Activated CD4-positive, alpha-beta T cell treated with anti-CD3 and anti-CD28 coated beads for 4 hours (primary cell): ENCODE measurements at places on chromosomes 2 and 18.
A peak's percentile ranks its signal among the peaks of the same experiment; 100 is the strongest.

DNA sequence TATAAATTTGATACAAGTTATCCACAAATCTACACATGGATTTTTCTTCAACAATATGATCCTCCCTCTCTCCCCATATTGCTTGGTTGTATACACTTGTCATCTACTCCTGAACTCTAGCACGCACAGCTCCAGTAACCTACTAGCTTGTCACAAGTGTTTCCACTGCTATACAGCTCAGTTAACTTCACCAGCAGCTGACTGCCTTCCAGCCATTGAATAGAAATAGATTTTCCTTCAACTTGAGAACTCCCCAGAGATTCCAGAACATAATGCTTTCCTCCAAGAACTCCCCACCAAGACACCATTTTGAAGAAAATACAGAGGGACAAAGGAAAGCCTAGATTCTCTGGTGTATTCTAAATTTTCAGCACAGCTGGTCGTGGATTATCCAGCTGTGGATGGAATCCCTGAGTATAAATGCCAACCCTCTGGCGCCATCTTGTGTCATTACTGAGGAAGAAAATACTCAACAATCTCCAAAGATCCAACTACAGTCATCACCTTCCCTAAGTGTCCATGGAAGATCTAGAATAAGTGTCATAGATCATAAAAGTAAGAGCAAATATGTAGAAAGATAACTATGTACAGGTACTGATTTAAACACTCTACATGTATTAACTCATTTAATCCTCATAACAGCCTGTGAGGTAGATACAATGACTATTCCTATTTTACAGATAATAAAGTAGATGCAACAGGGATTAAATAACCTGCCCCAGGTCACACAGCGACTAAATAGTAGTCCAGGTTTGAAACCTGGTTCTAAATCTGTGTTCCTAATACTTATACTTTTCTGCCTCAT is 156.7 kb downstream of the ARHGAP28 start:
- no peak for DNase-seq

DNA sequence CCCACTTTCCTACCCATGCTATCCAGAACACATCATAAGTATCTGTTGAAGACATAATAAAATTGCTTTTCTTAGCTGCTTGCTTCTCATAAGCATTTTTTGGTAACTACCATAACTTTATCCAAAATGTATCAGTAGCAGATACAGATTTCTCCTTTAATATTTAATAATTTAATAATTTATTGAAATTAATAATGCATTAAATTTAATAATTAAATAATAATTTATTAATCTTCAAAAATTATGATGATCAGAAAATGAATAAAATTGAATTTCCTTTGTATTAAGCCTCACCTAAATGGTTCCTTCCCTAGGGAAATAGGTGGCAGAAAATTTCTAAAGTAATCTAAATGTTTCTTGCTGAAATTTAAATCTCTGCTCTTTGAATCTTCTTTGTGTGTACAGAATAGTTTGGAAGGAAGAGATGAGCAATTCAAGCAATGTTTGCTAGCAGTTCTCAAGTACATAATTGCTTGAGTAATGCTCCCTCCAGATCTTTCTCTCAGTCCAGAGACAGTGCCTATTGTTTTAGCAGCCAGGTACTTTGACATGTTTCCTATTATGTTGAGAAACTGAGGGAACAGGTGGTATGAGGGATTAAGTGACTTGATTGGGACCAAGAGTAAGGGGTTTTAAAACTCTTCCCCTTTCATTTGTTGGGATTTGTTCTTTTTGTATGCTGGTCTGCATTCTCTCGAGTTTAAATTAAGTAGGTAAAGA is 123.1 kb upstream of the CYP26B1 start:
- DNase-seq: no peak

DNA sequence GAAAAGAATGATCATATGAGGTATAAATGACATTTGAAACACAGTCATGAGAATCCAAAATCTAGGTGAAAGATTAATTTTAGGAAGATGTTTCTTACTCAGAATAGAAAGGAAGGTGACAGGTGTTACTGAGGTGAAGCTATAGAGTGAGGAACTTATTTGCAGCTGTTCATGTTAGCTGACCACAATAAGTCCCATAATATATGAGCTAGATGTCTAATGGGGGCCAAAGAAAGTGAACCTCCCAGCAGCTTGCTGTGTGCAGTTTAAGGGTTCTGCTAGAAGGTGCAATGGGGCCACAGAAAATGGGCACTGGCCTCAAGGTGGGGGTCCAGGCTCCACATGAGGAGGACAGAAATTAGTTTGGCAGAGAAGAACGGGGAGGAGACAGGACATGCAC is 1374.9 kb upstream of the CRIM1 start:
- DNase-seq: no peak

DNA sequence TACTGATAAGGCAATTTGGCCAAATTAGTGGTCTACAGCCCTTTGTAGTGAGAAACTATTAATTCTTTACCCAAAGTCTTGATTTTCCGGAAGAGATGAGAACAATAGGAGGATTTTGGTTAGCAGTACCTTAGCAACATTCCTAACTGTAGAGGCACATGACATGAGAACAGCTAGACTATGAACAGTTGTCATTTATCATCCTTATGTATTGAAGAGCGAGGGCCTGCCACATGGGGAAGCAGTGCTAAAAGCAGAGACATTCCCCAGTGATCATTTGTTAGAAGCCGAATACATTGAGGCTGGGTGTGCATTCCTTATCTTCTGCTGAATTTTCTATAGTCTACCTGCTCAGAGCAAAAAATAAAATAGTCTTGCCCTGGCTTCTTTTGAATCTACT is 65.2 kb downstream of the RBBP8 start:
- no peak for DNase-seq

GRCh38 chr18:13376841-13377351 is 158.3 kb downstream of the LDLRAD4 start:
- peak; percentile 72 for DNase-seq

GRCh38 chr2:172930871-172931255 is 144.8 kb upstream of the MAP3K20 start:
- no peak for DNase-seq

- DNase-seq: no peak
Measured at GRCh38 chr2:127991742-127992141, 36.1 kb downstream of the SAP130 start.

GRCh38 chr2:69764286-69765095 is 22.6 kb downstream of the ANXA4 start:
- DNase-seq: no peak

- no peak for DNase-seq
Measured at GRCh38 chr2:5674026-5674340, 18.2 kb upstream of the SOX11 start.

DNA sequence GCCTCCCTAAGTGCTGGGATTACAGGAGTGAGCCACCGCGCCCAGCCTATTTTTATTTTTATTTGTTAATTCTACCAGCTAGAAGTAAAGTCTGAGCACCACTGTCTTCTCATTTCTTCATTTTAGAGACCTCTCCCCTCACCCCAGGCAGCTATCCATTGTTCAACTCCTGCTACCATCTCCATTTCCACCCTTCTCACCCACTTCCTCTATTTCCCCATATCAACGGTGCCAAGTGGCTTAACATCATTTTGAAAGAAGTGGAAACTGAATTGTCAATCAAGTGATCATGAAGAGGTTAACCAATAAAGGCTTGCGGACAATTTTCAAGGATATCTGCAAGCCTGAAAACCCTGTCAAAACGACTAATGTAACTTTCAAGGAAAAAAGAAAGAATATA is 323.1 kb downstream of the NBAS start:
- no peak for DNase-seq

- DNase-seq: no peak
Measured at GRCh38 chr18:12862467-12862866, 21.6 kb downstream of the PTPN2 start.

DNA sequence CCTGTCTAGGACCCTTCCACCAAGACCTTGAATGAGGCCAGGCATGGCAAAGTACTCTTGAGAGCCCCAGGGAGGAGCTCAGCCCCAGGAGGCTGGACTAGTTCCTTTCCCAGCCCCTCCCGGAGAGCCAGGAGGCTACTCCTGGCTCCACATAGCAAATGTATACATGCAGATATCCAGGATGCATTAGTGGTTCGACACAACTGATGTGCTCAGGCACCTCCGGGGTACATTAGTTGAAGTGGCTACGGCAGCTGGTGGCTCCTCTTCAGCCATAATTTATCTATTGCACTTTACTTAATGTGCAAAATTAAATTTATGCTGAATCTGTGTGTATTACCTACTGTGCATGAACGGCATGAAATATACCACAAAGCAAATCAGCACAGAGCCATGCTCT is 182.8 kb upstream of the MEIS1 start:
- no peak for DNase-seq

DNA sequence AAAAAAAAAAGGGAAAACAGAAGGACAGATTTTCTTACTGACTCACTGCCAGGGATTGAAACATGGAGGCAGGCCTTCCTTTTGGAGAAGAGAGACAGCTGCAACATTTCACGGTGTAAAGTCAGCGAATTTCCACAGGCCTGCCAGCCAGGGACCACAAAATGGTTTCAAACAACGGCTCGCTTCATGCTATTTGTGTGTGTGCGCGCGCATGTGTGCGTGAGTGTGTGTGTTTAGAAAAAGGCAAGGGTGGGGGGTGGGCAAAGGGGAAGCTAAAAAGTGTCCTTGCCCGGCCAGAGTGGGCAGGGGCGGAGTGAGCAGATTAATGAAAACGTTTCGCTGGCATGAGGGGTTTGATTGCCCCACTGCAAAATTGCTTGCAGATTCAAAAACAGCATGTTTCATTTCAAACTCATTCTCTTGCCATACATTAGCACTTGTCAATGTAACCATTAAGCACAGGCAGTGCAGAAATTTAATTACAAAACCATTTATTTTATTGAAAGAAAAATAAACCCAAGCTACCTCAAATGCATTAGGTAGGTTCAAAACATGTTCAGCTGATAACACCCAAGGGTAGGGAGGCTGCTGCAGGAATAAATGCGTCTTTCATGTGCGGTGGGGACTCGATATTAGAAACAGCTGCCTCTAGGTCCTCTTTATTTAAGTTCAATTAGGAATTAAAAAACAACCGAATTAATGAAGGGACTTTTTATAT is 182.1 kb upstream of the SIX2 start:
- no peak for DNase-seq

GRCh38 chr2:133166031-133166430 is 402.2 kb downstream of the NCKAP5 start:
- DNase-seq: no peak

DNA sequence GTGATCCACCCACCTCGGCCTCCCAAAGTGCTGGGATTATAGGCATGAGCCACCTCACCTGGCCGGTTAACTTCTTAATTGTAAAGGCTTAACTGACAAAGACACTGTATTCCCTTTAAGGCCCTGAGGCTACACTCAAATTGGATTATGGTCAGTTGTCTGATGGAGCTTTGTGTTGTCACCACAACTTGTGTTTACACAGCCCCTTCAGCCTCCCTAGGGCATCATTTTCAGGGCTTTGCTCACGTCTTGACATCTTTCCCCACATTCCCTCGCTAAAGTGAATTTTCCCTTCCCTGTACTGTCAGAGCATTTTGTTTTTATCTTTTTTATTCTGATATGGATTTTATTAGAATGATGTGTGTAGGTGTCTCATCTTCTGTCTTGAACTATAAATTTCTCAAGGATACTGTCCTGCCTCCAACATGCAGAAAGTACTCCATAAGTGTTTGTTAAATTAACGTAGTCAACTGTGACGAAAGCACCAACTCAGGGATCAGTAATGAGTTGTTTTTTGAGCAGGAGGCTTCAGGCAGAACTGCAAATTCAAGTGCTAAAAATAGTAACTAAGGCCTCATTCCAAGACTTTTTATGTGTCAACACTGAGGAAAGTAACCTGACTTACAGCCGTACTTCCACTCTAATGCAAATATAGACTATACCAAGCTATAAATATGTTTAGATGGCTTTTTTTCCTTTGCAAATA is 77.1 kb upstream of the NARS1 start:
- no peak for DNase-seq

DNA sequence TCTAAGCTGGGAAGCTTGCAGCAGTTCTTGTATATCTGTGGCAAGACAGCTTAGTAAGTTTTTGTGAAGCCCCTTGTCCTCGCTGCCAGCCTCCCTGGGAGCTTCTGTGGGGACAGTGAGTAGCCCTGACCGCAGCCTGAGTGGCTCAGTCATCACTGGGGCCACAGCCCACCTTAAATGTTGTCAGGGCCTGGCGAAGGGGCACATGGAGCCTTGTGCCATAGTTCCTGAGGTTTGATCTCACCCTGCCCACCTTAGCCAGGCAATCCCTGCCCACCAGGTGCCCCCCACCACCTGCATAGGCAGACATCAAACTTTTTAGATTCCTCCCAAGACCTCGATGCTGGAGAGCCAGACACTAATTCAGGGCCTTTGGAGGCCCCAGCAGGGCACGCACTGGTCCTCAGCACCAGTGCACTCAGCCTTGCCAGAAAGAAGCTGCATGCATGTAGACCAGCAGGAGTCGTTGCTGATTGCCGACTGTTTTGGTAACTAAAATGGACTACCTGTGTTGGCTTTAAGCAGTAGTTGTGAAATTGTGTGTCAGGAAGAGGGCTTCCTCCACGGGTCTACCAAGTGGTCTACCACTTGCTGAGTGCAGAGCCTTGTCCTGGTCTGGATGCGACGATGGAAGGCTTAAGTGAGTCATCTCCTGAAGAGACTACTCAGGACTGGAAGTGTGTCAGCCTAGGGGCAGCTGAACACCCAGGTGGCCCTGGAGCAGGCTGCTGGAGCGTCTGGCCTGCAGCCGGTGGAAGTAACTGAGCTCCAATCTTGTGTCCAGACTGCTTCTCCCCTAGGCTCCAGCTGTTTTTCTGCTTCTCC is 233.1 kb downstream of the SEPTIN10 start:
- no peak for DNase-seq

- DNase-seq: peak; percentile 10
Measured at GRCh38 chr18:47204908-47205522, 28.9 kb upstream of the IER3IP1 start.
